ENCODE measurements at places on chromosomes 12 and 14.

DNA sequence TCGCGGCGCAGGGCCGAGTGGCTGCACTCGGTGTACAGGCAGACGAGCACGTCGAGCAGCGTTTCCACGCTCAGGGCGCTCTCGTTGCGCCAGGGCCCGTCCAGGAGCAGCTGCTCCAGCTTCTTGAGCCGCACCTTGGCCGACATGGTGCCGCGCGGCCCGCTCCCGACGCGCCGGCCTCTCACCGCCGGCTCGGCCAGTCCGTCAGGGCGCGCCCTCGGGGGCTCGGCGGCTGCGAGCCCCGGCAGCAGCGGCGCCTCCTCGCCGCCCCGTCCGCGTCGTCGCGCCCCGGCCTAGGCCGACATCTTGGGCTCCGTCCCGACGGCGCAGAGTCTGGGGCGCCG lies 349 bp downstream of the CDC42BPB start:
- peak; percentile 8 for DNase-seq

GRCh38 chr14:77299771-77300170 lies 20.9 kb downstream of the POMT2 start:
- no peak for DNase-seq

DNA sequence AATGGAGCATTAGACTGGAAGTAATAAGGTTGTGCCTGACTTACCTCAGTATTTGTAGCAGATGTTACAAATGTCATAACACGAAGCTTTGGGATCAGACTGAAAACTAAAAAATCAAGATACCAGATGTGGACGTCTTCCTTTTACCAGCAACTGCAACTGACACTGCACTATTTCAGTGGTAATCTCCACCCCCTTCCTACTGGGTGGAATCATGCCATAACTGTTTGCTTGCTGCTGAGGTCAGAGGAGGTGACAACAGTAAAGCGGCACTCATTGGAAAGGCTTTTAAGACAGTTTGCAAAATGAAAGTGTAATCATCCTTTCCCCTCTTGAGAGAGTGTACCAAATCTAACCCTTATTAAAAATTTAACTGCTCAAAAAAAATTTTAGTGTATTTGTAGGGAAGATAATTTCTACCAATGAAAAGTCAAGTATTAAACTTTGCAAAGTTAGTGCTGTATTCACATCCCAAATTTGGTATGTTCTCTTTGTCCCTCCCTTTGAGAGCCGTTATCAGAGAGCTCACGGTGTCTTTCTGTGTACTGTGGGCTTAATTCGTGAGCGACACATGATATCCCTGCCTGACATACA lies 420.7 kb downstream of the NPAS3 start:
- no peak for DNase-seq

- peak; percentile 5 for DNase-seq
These were observed 94.0 kb downstream of the TBX5 start for GRCh38 chr12:114311974-114312373.

DNA sequence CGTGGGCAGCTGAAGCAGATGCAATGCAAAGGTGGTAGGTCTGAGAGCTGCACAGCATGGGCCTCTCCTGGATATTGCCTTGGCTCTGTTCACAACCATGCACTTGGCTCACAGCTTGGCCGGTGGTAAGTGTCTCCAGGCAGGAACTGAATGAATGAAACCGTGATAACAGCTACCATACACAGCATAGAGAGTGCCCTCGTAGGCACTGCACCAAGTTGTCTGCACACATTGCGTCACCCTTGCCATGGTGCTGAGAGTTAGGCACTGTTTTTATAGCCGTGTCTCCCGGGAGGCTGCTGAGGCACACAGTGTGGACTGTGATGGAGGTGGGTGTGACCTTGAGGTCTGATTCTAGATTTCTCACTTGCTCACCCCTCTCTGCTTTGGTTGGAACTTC lies 157.6 kb upstream of the VASH1 start:
- no peak for DNase-seq

DNA sequence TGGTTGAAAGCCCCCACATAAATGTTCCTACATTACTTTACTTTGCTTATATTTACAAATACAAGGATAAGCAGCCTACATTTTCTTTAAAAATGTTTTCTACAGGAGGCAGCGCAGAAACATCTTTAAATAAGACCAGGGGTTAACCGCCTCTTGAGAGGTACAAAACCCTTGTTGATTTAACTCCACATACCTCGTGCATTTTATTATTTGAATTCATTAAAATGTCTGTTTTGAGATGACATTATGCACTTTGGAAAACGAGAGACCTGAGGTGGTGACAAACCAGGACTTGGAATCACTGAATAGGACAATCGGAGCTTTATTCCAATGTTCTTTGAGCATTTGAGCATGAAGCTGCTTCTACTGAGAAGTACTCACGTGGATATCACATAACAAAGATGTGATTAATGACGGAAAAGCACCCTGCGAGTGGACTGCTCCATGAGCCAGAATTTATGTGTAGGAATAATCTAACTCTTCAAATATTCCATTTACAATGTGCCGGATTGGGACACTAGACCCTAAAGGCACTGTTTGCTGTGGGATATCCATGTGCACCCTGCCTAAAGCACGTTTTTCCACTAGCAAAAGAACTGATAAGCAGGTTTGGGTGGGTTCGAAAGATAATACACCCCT lies 746 bp upstream of the DUSP16 start:
- peak; percentile 8 for DNase-seq

DNA sequence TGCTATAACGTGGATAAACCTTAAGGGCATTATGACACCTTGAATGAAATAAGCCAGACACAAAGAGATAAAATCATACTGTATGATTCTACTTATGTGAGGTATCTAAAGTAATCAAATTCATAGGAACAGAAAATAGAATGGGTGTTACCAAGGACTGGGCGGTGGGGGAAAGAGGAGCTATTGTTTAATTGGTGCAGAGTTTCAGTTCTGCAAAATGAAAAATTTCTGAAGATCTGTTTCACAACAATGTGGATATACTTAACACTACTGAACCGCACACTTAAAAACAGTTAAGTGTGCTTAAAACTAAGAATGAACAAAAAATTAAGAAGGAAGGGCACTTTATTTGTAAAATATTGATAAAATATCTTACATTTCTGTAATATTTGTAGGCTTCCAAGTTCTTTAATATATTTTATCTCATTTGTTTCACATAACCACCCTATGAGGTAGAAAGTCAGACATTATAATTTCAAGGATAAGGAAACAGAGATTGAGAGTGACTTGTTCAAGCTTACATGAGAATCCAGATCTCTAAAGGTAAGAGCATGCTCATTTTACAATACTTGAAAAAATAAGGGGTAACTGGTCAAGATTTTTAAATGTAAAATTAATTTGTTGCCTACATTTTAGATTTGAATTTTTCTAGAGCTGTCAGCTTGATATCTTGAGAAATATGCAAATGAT lies 14.9 kb downstream of the LTA4H start:
- DNase-seq = no peak

- DNase-seq = no peak
These were observed 295.9 kb downstream of the DIO2 start for GRCh38 chr14:79915406-79915805.

GRCh38 chr14:66242001-66242400 lies 244.2 kb upstream of the CCDC196 start:
- no peak for DNase-seq
